ENCODE measurements at places on chromosomes 7 and 10.

- DNase-seq: no peak
Measured at GRCh38 chr10:26044141-26044749, 110.2 kb downstream of the MYO3A start.

DNA sequence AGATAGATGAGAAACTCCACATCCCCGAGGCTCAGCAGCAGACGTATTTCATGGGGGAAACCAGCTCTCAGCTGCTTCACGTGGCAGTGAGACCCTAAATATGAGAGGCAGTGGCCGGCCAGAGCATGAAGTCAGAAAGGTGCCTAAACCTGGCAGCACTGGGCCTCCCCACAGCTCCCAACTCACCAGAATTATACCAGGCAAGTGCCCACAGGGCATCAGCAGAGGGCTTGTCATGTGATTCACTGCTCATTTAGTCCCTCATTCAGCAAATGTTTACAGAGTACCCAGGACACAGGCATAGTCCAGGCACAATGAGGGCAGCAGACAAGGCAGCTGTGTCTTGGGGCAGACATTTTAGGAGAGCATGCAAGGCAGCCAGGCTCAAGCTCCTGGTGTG, 212.6 kb downstream of the PTPRN2 start:
- DNase-seq: no peak

- no peak for DNase-seq
Measured at GRCh38 chr7:27204851-27205322, 5.0 kb upstream of the HOXA13 start.

DNA sequence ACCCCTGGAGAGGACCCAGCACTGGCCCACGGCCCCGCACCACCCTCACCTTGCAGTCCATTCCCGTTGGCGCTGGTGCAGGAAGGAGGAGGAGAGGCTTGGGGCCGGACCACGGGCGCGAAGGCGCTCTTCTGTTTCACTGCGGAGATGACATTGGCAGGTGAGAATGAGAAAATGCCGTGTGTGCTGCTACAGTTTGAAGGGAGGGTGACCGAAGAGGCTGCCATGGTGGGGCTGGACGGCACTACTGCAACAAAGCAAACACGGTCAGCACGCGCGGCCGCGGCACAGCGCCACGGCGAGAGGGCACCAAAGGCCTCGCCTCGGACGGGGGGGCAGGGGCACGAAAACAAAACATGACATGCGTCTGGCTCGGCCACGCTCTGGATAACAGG, 123.9 kb downstream of the EBF3 start:
- no peak for DNase-seq

GRCh38 chr7:157016024-157016351, 5.5 kb upstream of the MNX1 start:
- DNase-seq: no peak

GRCh38 chr7:37670436-37670835, 13.1 kb upstream of the GPR141 start:
- no peak for DNase-seq

- DNase-seq: peak; percentile 88
Measured at GRCh38 chr10:50739618-50740292, at the start of gene ASAH2B. Gene ASAH2B (plus strand): TSS chr10:50739936. CDS start chr10:50745131, 5,195 bp downstream.

DNA sequence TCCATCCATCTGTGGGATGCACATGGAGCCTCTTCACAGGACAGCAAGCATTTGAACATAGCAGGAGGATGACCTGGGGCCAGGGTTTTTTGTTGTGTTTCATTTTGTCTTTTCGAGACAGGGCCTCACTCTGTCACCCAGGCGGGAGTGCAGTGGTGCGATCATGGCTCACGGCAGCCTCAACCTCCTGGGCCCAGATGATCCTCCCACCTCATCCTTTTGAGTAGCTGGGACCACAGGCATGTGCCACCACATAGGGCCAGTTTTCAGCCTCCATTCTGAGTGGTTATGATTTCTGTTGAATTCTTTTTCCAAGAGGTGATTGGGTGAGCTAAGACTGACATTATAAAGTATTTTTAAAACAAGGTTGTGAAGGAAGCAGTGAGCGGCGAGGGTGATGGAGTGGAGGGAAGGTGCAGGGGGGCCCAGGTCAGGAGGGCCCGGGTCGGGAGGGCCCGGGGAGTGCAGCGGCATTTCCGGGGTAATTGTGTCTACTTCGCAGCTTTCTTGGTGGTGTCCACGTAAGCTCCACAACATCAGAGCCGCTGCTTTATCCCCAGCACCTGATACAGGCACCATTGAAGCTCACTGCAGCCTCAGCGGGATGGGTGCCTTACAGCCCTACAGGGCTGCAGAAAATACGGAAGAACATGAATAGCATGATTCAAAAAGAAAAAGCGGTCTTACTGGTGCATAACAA, 12.0 kb upstream of the LARP4B start:
- no peak for DNase-seq

Measured in activated naive CD4-positive, alpha-beta T cell treated with anti-CD3 and anti-CD28 coated beads for 36 hours (primary cell).